ENCODE measurements at places on chromosomes 1 and 21.

- DNase-seq, result no peak
Measured at GRCh38 chr1:1087351-1088028, 13.4 kb upstream of the RNF223 start.

- no peak for DNase-seq
Measured at GRCh38 chr1:26373281-26373680, 731 bp upstream of the ZNF683 start.

- no peak for DNase-seq
Measured at GRCh38 chr1:201525193-201525778, 13.6 kb upstream of the NAV1 start.

DNA sequence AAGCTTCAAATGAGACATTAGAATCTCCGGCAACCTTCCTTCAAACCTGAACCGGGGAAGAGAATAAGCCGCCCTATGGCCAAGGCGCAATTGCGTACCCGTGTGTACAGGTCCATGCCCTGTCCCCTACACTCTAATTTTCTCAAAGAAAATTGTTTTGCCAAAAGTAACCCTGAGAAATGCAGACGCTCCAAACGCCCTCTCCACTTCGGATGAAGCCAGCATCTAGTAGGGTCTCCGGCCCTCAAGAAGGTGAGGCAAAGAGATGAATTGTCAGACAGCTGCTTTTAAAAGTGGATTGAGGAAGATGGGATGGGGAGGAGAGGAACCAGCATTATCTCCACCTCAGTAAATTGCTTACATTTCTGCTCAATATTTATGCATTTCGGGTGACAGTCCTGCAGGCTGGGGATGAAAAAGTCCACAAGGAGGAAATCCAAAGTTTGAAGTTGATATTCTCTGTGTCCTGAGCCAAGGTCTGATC, 630 bp upstream of the LHX9 start:
- no peak for DNase-seq

DNA sequence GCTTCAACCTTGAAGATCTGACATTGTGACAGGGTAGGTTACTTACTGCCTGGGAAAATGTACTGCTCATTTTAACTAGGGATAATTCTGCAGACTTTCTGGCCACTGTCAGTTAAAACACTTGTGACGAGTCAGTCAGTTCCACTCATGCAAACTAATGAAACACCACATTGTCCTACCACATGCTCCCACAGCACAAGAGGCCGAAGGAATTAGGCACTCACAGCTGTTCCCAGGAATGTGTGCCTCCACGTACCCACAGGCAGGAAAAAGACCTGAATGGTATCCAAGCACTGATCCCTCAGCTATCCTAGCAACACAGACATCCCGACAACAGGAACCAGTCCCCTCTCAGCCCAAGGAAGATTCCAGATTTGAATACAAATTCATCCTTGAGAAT, 12.3 kb downstream of the BCAR3 start:
- DNase-seq, result no peak

GRCh38 chr1:188941986-188942385, 1535.7 kb downstream of the BRINP3 start:
- no peak for DNase-seq

DNA sequence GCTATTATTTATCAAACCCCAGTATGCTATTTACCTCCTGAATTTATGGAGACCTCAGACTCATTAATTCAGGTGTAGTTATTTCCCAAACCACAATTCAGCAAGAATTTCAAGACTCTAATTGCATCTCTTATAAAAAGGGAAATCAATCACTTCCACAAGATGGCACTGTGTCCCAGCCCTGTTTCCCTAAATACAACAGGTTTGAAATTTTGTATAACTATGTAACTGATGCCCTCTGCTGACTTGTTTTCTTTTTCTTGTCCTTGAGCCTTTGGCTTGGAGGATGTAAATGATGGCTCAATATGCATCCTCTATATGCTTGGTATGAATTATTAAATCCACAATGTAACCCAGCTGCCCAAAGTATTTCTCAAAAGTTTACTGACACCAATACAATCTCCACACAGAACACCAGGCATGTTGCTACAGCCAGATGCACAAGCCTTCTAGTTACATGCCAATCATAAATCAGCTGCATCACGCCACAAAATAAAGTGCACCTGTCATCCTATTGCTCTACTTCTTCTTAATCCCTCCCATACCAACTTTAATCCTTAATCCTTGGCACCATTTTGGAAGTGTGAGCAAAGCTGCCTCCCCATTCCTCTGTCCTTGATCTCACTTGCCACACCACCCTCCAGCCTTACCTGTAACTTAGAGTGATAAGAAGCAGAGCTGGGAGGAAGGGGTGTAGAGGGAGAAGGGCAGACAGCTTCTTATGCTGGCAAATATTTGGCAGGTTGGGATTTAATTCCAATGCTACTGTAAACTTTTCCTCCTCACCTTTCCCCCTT, 9.0 kb downstream of the C1orf105 start:
- peak; percentile 64 for DNase-seq

DNA sequence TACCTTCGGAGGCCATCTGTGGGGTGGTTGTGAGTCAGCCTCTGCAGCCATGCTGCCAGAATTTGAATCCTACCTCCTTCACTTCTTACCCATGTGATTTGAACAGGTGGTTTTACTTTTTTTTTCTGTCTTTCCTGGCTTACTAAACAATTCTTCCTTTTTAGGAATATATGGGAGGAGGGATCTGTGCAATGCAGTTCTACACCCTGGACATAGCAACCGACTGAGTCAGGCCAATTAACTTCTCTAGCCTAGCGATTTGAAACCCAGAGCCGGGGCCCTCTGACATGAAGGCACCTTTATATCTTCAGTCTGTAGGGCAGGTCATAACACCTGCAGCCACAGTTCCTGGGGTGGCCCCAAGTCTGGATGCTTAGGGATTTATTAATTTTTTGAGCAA, 83.6 kb downstream of the ST6GALNAC3 start:
- DNase-seq, result no peak

DNA sequence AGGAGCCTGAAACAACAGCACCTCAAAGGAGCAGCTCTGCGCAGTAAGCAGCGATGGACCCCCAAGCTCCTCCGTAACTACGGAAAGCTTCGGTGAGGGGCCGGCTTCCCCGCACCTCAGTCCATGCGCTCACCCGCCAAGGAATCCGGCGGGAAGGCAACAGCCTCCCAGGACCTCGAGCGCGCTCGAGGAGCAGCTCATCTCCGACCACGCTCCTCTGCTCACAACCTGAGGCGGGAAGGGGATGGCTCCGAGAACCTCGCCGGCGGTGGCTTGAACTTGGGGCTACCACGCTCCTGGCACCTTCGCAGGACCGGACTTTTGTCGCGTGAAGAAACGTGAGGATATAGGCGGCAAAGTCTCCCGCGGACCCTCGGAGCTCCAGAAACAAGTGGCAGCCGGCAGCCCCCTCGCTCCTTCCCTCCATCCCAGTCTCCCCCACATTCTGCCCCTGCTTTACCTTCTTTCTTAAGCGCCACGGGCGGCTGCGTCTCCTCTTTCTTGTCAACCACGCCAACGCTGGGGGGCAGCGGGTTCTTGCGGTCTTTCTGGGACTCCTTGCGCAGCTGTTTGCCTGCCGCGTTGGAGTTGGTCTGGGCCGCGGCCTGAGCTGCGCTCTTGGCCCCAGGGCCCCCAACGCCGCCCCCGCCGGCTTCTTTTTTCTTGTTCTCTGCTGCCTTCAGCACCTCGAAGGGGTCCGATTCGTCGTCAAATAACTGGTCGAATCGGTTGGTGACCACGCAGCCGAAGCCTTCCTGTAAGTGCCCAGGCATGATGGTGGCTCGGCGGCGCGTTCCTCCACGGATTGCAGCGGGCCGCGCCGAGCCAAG, 459 bp downstream of the SERBP1 start:
- peak; percentile 21 for DNase-seq

- no peak for DNase-seq
Measured at GRCh38 chr1:1298861-1299685, 8.7 kb downstream of the ACAP3 start.

DNA sequence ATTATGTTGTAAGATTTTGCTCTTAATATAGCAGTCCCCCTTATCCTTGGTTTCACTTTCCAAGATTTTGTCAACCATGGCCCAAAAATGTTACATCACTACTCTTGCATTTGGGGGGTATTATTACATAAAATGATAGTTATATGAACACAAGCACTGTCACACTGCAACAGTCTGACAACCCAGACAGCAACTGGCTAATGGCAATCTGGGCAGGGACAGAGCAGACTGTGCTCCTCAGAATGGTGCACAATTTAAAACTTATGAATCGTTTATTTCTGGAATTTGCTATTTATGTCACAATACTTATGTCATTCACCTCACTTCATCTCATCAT, 2.1 kb upstream of the IVNS1ABP start:
- no peak for DNase-seq

DNA sequence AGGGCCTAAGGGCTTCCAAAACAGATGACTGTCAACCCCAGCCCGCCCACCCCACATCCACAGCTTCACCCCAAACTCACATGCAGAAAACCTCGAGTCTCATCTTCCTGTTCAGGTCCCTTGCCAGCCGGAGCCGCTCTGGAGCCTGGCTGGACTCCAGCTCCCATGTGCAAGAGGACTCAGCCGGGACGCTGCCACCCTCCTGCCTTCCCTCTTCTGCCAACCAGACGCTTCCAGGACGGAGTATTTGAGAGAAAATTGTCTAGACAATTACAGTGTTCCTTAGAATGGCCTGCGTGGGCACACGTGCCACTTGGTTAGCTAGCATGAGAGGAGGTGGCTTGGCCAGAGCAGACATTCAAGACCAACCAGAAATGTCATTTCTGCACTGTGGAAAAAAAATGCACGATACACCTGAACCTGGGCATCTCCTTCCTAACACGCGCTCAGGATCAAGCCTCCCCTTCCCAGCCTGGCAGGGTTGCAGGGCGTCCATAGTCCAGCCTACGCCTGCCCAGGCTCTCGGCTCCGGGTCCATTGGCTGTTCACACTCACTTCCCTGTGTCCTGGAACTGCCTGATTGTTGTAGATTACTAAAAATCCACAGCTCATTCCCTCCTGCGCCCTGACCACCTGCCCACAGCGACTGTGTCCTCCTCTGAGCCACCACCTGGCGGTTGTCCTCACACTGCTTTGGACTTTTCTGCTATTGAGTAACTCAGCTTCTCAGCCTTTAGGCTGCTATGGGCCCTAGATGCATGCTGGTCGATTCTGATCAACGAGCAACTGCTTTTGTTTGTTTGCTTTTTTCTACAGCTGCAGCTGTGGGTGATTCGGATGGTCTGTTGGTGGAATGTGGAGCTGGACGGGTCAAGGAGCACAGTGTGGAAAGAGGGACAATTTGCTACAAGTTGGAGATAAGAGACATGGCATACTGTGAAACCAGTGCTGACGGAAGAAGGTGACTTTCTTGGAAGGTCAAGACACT, at the start of gene CLDN14:
Gene CLDN14 (minus strand): TSS at position 708 of the 988 bp plus-strand sequence. CDS start 18,427 bp downstream, outside the sequence.
- DNase-seq, result no peak

DNA sequence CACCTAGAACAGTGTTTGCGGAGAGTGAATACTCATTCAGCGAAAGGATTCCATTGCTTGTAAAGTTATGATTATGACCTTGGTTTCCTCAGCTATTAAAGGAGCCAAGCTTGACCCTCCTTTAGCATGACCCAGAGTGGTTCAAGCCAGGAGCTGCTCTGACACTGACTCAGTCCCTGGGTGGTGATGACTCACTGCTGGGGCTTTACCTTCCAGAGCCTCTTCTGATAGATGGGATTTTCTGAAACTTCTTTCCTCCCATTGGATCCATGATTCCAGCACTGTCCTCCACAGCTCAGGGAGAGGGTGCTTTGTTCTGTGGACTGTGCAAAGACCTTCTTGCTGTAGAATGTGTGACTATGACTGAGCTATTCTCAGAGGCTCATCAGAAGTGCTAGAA, 77.4 kb downstream of the S1PR1 start:
- DNase-seq, result peak; percentile 86

DNA sequence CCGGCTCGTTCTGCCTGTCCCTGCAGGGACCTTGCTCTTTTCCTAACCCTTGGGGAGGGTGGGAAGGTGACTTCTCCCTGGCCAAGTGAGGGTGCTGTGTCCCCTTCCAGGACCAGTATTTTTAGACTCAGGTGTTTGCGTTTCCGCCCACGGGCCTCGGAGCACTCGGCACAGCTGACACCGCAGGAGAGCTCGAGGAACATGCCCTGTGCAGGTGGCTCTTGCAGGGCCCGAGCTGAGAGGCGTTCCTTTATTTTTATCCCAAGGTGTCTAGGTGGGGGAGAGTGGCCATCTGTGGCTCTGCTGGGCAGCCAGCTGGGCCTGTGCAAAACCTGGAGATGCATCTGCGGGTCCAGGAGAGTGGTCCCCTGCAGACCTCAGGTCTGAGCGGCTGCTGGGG, 16.0 kb downstream of the PLCH2 start:
- no peak for DNase-seq

DNA sequence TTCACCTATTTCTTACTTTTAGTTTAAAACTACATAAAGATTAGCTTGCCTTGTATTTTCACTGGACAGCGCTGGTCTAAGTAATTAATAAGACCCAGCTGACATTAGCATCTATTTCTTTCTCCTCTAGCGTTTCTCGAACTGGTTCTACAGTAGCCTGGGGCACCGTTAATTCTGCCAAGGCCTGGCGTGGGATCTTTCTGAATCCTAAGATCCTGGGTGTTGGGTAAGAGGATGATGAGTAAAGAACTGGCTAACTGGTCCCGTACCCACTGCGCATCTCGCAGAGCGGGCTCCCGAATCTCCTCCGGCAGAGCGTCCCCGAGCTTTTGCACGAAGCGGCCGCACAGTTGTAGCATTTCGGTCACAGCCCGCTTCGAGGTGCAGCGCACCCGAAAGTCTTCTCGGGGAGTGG, 309 bp downstream of the NSL1 start:
- peak; percentile 84 for DNase-seq

- DNase-seq, result no peak
Measured at GRCh38 chr1:151474745-151475144, 15.5 kb upstream of the POGZ start.

- DNase-seq, result no peak
Measured at GRCh38 chr1:183652547-183653461, at the start of gene APOBEC4. Gene APOBEC4, minus strand, starts transcription at chr1:183653316. Its CDS starts 4,535 bp downstream, at chr1:183648781.

DNA sequence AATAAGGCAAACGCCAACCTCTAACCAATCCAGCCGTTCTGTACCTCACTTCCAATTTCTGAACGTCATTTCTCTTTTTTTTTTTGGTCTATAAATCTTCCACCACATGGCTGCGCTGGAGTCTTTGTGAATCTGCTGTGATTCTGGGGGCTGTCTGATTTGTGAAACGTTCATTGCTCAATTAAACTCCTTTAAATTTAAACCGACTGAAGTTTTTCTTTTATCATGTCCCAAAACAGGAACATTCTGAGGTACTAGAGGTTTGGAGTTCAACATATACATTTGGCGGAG, 65.5 kb upstream of the BACH1 start:
- no peak for DNase-seq

DNA sequence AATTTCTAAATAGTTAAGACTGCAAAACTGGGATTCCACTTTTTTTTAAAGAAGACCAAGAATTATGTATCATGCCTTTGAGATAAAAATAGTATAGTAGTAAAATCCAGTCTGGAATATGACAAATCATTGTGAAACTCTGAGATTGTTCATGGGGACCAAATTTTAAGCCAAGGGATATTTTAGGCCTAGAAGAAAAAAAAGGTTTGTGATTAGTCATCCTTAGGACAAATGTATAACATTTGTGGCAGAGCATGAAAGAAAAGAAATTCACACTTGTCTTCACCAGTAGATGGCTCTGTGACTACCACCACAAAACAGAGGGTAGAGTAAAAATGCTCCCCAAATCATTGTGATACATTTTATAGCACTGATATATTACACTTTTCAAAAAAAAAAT, 226.1 kb downstream of the KCTD3 start:
- peak; percentile 86 for DNase-seq
